ENCODE measurements at places on chromosomes 1 and 21.
A peak's percentile ranks its signal among the peaks of the same experiment; 100 is the strongest.

DNA sequence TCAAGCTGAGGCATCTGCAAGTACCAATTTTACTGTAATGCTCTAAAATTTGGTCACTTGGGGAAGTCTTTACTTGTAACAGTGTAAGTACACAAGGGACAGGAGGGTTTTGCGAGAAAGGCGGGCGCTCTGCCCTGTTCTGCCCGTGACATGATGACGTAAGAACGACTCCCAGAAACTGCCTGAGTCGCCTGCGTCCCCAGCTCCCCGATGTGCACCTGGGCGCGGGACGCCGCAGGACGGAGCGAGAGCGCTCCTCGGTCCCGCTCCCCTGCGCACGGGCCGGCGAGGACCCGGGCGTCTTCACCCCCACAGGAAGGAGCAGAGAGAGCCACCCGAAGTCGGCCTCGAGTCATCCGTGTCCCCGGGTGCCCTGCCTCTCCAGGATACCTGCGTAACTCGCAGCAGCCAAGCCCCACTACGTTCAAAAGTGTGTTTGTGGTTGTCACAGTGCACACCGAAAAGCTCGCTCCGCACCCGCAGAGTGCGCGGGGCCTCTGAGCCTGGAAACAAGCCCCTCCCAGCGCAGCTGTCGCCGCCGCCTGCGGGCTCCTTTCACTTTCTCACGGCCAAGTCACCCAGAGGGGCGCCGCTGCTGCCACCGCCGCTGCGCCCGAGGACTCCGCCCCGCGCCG is 3.3 kb upstream of the ZBTB18 start:
- DNase-seq, result peak; percentile 68

- DNase-seq, result no peak
Measured at GRCh38 chr1:219871427-219872057, 56.8 kb downstream of the SLC30A10 start.

- no peak for DNase-seq
Measured at GRCh38 chr1:195065437-195065836, 1542.8 kb downstream of the KCNT2 start.

- DNase-seq, result no peak
Measured at GRCh38 chr1:153945795-153946621, 510 bp downstream of the DENND4B start.

DNA sequence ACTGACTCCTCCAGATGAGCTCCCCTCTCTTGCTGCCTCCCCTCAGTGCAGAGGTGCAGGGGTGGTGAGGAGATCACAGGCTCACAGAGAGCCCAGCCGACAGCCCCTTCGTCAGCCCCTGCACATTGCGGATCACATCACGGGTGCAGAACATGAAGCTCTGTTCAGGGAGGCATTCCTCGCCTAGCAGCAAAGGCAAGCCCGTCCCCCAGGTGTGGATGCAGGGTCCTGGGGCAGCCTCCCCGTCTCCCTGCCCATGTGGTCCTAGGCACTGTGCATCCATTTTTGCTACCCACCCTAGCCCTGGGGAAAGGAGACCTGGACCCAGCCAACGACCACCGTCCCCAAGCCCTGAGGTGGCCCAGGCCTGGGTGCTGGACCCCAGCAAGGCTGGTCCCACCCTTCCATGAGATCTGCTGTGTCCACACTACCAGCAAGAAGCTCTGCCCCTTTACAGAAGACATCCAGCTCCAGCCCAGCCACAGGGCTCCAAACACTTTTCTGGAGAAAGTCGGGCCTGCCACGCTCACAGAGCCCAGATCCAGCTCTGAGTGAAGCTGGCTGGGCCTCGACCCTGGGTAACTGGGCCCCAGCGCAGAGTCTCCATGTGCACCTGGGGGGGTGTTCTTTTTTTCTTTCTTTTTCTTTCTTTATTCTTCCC is 248.7 kb downstream of the NPHP4 start:
- DNase-seq, result no peak

DNA sequence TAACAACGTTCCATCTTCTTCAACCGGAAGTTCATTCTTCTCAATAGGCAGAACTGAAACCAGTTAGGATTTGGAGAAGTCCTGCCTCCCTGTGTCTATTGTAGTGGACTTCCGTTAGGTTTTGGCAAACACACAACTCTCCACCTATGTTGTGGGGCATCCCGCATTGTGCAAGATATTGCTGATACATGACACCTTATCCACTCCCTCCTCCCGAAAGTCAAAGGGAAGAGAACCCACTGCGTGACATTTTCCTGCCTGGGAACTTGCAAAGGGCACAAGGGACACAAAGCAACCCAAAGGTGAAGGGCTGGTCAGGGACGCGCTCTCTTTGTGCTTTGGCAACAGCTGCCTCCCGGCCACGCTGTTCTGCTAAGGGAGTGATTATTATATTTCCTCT is 164.8 kb downstream of the TPR start:
- DNase-seq, result no peak

- DNase-seq, result no peak
Measured at GRCh38 chr1:67431156-67431765, 1.1 kb upstream of the SERBP1 start.

DNA sequence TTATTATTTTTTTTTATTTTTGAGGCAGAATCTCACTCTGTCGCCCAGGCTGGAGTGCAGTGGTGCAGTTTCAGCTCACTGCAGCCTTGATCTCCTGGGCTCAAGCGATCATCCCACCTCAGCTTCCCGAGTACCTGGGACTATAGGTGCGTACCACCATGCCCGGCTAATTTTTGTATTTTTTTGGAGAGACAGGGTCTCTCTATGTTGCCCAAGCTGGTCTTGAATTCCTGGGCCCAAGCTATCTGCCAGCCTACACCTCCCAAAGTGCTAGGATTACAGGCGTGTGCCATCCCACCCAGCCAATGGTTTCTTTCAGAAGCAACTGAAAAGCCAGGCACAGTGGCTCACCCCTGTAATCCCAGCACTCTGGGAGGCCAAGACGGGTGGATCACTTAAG is 2.3 kb downstream of the KRTCAP2 start:
- no peak for DNase-seq

GRCh38 chr1:56331892-56332567 is 247.3 kb downstream of the PLPP3 start:
- DNase-seq, result peak; percentile 39

- DNase-seq, result no peak
Measured at GRCh38 chr21:45041351-45041805, 33.0 kb upstream of the ADARB1 start.

DNA sequence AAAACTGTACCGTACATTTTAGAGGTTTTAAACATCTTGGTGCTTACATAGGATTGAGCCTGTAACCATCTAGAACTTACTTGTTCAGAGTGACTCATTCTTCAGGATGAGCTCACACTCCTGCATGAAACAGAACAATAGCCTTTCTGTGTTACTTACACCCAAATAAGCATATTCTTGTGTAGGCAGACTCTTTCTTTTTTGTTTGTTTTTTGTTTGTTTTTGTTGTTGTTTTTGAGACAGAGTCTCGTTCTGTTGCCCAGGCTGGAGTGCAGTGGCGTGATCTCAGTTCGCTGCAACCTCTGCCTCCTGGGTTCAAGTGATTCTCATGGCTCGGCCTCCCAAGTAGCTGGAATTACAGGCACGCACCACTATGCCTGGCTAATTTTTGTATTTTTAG is 3.8 kb upstream of the CA6 start:
- no peak for DNase-seq

- DNase-seq, result no peak
Measured at GRCh38 chr1:183498342-183498991, 26.2 kb downstream of the SMG7 start.

DNA sequence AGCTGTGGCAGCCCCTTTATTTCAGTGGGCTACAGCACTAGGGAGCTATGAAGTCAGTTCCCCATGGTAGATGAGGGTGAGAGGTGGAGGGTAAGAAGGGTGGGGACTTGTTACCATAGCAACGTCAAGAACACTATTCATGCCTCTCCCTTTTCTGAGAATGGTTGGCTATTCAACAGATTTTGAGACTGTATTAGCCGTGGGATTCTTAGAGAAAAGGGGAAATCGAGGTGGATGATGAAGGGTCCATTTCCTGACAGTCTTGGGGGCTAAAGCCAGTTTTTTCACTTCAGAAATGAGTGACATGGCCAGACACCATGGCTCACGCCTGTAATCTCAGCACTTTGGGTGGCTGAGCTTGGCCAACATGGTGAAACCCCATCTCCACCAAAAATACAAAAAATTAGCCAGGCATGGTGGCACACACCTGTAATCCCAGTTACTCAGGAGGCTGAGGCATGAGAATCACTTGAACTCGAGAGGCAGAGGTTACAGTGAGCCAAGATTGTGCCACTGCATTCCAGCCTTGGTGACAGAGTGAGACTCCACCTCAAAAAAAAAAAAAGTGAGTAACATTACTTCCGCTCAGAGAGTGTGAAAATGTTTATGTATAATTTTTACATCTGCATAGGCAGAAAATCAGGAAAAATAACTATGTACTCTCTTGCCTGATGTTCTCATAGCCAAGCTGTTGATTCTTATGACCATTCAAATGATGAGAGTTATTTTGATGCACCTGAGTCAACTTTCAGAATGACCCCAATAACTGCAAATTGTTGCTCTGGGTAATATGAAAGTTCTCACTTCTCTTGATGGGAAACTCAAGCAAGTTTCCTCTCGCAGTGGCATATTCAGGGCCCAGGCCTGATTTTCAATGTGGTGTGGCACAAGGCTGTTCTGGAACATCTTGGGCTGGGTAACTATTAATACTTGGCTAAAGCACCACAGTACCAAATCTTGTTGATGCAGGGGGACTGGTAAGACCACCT is 23.2 kb upstream of the RGSL1 start:
- DNase-seq, result no peak

GRCh38 chr1:226772446-226773139 is 33.5 kb upstream of the ITPKB start:
- no peak for DNase-seq

DNA sequence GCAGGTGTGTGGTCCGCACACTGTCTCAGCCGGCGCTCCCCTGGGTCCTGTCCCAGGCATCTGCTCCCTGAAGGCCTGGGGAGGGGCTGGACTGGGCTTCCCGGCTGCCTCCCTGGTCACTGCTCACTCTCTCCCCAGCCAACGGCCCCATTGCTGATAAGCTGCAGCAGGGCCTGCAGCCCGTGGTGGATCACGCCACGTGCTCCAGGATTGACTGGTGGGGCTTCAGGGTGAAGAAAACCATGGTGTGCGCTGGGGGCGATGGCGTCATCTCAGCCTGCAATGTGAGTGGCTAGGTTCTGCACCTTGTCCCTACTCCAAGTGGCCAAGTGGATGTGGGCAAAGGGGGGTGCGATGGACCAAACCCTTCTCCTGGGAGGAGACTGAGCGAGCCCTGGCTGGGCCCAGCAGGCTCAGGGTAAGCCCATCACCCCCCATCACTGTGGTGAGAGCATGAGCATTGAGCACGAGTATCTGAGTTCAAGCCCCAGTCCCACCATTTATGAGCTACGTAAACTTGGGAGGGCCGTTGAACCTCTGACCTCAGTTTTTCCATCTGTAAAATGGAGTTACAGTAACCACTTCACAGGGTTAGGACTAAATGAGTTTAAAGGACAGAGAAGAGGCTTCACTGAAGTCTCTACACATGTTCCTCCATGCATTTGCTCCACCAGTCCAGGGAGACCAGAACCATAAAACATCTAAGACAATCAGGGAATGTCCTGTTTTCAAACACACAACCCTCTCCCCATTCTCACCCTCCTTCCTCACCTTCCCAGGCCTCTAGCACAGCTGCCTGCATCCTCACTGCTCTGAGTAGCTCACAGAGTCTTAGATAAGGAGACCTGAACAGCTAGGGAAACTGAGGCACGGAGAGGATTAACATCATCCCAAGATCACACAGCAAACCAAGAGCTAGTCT is 6.5 kb downstream of the CTRC start:
- DNase-seq, result no peak
